ENCODE measurements at places on chromosomes 13 and 19. TPM values are rescaled to one million over a fixed set of nuclear protein-coding genes. Genes with fewer than 3 reads are reported as not detected.

KCNN1 gene
- total RNA-seq = 0.79 TPM

PTOV1 gene
- 46.1 TPM for total RNA-seq

PNMA8A gene
- total RNA-seq = 14.3 TPM

ZNF699 gene
- total RNA-seq = 15.2 TPM
